Stimulated activated CD4-positive, alpha-beta T cell treated with anti-CD3 and anti-CD28 coated beads, Interleukin-15, amount 100 ng/mL, for 1 hour (primary cell): ENCODE measurements at places on chromosomes 12 and 14.

DNA sequence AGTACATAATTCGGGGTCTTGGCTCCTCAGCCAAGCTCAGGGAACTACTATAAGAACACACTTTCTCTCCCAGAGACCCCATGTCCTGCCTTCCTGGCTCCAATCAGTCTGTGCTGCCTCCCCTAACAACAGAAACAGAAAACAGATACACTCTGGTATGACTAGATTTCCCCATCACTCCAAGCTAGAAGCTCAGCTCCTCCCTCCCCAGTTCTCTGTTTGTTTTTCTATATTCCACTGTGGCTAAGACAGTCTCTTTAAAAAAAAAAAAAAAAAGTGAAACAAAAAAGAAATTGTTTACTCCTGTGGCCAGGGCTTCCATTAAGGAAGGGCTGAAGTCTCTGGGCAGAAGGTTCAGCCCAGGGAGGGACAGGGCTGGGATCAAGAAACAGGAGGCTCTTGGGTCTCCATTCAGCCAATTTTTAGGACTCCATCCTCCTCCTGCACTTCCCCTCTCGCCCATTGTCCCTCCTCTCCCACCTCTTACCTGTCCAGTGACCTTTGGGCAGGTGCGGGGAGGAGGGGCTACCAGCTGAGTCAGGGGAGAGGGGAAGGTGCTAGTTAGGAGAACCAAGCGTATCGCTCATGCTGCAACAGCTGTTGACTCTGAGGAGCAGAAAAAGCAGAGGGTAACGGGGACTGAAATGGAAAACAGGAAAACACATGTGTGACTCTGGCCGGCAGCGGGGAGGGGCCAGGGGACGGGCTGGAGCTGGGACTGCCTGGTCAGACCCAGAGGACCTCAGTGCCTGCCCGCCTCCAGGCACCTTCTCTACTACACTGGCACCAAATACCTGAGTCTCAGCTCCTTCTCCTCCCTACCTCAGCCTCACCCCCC is 4.1 kb upstream of the SLC7A7 start:
- DNase-seq: no peak

DNA sequence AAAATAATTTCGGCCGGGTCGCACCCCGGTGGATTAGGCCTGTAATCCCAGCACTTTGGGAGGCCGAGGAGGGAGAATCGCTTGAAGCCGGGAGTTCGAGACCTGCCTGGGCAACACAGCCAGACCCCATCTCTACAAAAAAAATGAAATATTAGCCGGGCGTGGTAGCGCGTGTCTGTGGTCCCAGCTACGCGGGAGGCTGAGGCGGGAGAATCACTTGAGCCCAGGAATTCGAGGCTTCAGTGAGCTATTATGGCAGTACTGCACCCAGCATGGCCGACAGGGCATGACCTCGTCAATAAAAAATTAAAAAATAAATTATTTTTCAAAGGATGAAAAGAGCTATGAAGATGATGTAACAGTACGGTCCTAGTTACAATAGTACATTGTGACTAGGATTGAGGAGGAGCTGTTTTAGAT is 523 bp downstream of the GTF2H3 start:
- DNase-seq: no peak

DNA sequence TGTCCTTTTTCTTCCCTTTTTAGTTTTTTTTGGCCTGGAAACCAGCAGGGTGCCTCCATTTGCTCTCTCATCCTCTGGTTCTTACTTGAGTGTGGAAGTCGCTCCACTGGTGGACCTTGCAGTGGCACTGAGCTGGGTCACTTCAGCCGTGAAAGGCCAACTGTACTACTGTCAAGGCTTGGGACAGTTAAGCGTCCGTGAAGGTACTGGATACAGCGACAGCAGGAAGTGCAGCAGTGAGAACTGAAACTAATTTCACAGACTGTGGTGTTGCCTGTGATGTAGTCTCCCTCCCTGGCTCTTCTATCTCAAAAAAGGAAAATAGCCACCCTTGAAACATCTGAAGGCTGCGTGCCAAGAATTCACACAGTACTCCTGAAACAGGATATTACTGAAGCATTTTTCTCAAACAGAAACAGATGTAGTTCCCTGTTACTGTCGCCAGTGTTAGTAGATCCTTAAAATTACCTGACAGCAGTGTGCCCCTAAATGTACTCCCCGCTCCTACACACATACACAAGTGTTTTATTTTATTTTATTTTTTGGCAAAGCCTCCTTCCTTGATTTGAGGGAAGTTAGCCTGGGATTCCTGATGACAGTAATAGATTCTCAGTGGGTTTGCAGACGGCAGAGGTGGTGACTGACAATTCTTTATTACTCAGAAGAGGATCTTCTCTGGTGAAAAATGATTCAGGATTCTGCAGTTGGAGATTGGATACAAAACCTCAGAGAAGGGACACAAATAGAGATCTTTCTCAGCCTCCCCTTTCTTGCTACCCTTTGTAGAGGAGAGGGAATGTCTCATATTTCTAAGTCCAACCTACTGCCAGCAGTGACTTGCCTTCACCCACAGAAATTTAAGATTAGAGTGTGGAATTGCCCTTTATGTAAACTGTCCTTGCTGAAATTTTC is 4.4 kb downstream of the SUSD6 start:
- DNase-seq: no peak

DNA sequence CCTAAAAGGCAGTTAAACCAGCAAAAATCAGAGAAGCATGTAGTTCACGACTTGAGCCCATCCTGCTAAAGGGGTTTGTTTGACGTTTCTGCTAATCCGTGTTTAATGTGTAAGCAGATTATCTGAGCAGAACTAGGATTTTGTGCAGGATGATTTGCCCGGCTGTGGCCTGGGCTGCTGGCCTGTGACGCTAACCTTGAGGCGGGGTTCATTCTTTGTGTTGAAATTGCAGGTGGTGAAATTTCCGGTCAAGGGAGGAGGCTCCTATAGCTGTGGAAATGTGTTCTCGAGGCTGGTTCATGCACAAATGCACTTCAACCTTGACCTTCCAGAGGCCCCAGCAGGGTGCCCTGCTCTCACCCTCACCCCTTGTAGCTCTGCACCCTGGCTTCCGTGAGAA is 63.7 kb downstream of the SLC24A4 start:
- DNase-seq: no peak

- DNase-seq: no peak
Measured at GRCh38 chr14:49975799-49976198, 82.9 kb downstream of the ARF6 start.

GRCh38 chr12:83321971-83322370 is 635.3 kb downstream of the TMTC2 start:
- DNase-seq: no peak
